ENCODE measurements at places on chromosomes 1 and 21. TPM values are rescaled to one million over a fixed set of nuclear protein-coding genes. Genes with fewer than 3 reads are reported as not detected.

DNA sequence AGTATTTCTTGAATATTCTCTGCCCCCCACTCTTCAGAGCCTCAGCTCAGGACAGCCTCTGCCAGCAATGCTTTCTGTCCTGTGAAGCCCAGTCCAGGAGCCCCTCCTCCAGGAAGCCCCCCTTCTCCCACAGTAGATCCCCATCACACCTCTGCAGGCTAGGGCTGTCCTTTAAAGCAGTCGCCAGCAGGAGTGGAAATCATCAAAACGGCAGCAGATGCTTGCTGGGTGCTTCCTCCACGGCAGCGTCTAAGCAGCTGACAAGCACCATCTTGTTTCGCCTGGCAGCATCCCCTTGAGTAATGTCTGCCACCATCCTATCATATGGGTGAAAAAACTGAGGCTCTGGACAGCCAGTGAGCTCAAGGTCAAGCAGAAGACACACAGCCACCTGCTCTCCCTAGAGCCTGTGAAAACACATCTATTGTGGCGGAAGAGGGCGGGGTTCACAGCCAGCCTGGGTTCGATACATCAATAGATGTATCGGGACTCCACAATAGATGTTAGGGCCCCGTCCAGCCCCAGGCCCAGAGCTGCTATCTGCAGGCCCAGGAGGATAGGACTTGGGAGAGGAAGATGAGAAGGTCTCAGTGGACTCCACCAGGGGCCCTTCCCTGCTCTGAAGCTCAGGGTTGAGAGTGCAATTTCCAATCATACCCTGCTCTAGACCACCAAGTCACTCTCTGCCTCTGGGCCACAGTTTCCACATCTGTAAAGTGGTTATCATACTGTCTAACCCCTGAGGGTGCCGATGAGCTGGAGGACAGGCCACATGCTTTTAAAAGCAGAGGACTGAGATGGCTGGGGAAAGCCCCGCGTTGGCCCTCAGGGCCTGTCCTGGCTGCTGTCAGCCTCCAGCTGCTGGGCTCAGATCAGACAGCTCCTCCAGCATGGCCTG is 17.5 kb downstream of the RUNX3 start:
- DNase-seq, result no peak

- DNase-seq, result peak; percentile 97
Measured at GRCh38 chr1:109240158-109241152, 8.9 kb upstream of the CELSR2 start.

GRCh38 chr1:88961647-88962275 is 30.7 kb downstream of the KYAT3 start:
- peak; percentile 39 for DNase-seq

DNA sequence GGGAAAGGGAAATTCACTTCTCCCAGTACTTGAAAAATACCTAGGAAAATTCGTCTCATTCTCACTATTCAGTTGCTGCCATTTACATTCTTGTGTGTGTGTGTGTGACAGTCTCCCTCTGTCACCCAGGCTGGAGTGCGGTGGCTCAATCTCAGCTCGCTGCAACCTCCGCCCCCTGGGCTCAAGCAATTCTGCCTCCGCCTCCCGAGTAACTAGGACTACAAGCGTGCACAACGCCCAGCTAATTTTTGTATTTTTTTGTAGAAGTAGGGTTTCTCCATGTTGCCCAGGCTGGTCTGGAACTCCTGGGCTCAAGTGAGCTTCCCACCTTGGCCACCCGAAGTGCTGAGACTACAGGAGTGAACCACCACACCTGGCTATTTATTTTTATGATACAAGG is 1.2 kb downstream of the SNAPIN start:
- no peak for DNase-seq

- DNase-seq, result no peak
Measured at GRCh38 chr1:105830571-105831146, 1225.8 kb upstream of the PRMT6 start.

DNA sequence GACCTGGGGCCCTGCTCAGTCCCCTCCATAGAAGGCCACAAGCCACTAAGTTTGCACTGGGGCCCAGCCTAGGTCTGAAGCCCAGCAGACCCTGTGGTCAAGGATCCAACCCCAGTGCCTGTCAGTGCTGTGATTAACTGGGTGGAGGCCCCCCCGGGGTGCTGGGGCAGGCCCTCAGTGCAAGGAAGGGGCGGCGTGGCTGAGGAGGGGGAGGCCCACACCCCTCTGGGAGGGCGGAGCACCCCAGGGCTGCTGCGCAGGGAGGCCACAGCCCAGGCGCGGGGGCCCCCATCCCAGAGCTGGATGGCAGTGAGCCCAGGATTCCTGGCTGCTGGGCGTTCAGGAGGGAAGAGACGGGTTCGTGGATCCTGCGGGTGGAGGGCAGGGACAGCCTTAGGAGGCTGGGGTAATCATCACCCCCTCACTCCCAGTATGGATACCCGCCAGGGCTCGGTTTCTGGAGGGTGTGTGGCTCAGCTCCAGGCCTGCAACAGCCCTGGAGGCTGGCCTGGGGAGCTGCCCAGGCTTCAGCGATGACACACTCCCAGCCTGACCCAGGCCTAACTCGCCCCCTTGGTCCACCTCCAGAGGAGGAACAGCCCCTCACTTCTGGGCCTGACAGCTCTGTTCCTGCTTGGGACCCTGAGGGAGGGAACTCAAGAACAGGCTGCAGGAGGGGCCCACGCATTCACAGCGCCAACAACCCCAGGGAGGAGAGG is 890 bp downstream of the GJC2 start:
- DNase-seq, result no peak

DNA sequence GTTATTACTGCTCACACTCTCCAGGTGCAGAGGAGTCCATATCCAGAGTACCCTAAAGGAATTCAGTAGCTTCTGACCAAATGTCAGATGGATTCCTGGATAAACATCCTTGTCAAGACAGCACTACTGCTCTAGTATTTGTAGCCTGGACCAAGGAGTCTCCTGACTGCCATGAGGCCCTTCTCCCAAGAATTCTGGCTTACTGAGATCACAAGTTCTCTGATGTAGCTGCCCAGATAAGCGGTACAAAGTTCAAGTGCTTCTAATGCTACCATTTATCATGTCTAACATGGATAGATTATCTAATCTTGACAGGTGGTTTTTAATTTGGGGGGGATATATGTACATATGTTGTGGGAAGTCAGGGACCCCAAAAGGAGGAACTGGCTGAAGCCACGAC is 196.6 kb upstream of the HMCN1 start:
- DNase-seq, result no peak

- no peak for DNase-seq
Measured at GRCh38 chr1:184773762-184774320, 19.2 kb upstream of the EDEM3 start.

DNA sequence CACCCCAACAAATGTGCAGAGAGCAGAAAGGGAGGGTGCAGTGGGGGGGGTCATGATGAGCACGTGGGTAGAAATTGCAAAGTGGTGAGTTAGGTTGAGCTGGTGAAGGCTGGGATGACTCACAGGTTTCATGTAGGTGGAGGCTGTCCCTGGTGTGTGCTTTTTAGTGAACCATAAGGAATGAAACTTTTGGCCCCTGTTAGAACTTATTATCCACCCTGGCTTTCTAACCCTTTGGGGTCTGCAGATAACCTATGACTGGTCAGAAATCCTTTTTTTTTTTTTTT is 46.9 kb downstream of the DOP1B start:
- peak; percentile 87 for DNase-seq

- no peak for DNase-seq
Measured at GRCh38 chr1:198176179-198176578, 19.4 kb downstream of the NEK7 start.

GRCh38 chr1:200896531-200897196 is 2.0 kb downstream of the INAVA start:
- peak; percentile 90 for DNase-seq

- peak; percentile 45 for DNase-seq
Measured at GRCh38 chr1:94623560-94624148, 82.1 kb upstream of the F3 start.

DNA sequence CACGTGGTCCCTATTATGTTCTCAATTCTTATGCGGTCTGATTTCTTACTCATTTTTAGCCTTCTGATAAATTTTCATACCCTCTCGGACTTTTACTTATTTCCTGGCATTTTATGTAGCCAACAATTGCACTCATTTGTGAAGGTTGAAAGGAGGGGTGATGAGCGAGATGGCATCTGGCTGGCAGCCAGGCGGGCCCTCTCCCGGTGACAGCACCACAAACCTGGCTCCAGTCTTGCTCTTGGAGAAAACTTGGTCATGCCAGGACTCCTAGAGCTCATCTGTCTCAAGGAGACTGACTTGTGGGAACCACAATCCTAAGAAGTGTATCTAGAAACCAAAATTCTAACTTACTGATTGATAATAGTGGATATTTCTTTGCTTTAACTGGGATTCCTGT is 14.6 kb upstream of the AHCTF1 start:
- DNase-seq, result no peak

DNA sequence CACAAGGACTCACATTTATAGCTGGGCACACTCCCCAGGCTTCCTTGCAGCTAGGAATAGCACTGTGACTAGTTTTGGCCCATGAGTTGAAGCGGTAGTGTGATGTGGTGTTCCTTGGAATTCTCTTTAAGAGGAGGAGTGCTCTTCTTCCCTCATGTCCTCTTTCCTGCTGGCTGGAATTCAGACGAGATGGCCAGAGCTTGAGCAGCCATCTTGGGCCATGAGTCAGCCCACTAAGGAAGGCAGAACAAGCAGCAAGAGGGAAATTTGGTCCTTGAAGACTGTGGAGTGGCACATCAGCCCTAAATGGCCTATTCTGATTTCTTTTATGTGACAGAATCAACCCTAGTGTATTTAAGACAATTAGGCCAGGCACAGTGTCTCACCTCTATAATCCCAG is 20.0 kb downstream of the HTR6 start:
- DNase-seq, result no peak

GRCh38 chr21:42387164-42387563 is 8.7 kb downstream of the TMPRSS3 start:
- no peak for DNase-seq

- no peak for DNase-seq
Measured at GRCh38 chr1:170377896-170378634, 153.9 kb upstream of the GORAB start.

DNA sequence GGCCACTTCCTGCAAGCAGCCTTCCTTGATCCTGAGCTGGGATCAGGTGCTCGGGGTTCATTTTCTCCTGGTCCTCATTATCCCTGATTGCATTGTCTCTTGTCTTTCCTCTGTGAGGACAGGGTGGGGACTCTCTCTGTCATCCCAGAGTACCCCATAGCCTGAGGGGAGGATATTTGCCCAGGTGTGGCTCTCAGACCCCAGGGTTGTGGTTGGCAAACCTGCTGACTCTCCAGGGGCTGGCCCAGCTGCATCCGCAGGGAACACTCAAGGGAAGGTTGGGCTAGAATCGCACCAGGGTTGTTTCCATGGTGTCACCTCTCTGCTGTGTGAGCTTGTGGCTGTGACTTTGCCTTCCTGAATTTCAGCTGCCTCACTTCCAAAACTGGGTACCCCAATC is 276.8 kb upstream of the C1orf174 start:
- DNase-seq, result no peak

GRCh38 chr1:210438928-210439841 is 110.5 kb downstream of the HHAT start:
- DNase-seq, result peak; percentile 72

GRCh38 chr1:200184196-200184595 is 156.7 kb downstream of the NR5A2 start:
- peak; percentile 93 for DNase-seq

GRCh38 chr1:234584420-234584805 is 25.6 kb downstream of the IRF2BP2 start:
- no peak for DNase-seq

Gene CRP
- not detected for total RNA-seq

Gene CDKN2C
- 1.3 TPM for total RNA-seq

Gene MXRA8
- total RNA-seq, result not detected

Gene TXNIP
- total RNA-seq, result 355 TPM

Gene FCRL2
- total RNA-seq, result not detected

Gene KCNE2
- total RNA-seq, result not detected

All from mammary epithelial cell (primary cell).